ENCODE measurements at places on chromosomes 4 and X. TPM values are rescaled to one million over a fixed set of nuclear protein-coding genes. Genes with fewer than 3 reads are reported as not detected.

- DNase-seq, result no peak
Observed at GRCh38 chrX:34809096-34809495, 133.5 kb upstream of the FAM47B start.

GRCh38 chr4:88014386-88014905 lies 7.0 kb downstream of the PKD2 start:
- DNase-seq, result no peak

- DNase-seq, result no peak
Observed at GRCh38 chr4:86414686-86415085, 54.8 kb upstream of the MAPK10 start.

Gene STPG2
- total RNA-seq, result not detected

Gene MAGEC1
- not detected for total RNA-seq

Gene C4orf50
- total RNA-seq, result not detected

Measured in activated naive CD8-positive, alpha-beta T cell treated with anti-CD3 and anti-CD28 coated beads for 36 hours (primary cell).